ENCODE measurements at places on chromosomes 5 and 9.

GRCh38 chr5:100826133-100826532 lies 76.9 kb downstream of the ST8SIA4 start:
- no peak for DNase-seq

GRCh38 chr5:98638701-98639100 lies 134.8 kb upstream of the RGMB start:
- no peak for DNase-seq

- DNase-seq: no peak
Measured at GRCh38 chr9:136981588-136982231, 1.1 kb upstream of the LCNL1 start.

DNA sequence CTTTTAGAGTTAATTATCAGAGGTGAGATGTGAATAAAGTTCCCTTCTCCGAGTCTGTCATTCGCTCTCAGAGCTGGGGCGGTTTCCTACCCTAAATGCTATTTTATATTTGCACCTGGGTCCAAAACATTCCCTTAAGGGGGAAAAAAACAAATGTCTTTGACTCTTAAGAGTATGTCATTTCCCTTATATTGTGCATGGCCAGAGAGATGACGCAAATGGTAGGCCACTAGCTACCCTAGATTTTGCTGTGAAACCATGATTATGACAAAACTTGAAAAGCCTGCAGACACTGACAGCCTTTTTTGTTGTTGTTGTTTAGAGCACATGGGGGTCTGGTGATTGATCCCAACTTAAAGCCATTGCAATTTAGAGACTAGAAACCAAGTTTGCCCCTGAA lies 12.8 kb downstream of the DAB2 start:
- DNase-seq: no peak

DNA sequence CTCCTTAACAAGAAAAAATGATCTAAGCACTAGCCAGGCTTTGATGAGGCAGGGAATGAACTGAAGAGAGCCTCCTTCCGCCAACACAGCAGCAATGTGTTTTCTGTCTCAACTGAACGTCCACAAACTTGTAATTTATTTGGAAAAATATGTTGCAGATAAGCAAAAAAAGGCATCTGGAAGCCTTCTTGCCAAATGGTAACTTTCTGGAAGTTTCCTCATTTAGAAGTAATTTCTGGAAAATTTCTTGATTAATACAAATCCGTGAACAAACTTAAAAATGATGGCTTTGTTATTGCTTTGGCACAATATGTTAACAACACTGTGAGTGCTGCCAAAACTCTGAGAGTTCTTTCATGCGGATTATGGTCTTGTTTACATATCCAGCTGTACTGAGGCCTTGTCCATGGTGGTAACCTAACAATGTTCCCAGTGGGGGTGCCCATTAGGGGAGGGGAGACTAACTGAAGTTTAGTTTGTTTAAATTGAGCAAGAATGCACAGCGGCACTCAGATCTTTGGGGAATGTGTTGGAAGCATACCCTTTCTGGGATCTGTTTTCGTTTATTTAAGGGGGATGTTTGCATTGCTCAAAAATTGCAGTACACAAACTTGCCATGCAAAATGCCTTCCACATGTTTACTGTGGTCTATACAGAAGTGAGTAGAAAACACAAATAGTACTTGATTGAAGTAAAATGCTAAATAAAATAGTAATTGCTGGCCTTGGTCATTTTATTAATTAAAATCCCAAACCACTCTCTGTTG lies 334.7 kb downstream of the NR2F1-AS1 start:
- no peak for DNase-seq

DNA sequence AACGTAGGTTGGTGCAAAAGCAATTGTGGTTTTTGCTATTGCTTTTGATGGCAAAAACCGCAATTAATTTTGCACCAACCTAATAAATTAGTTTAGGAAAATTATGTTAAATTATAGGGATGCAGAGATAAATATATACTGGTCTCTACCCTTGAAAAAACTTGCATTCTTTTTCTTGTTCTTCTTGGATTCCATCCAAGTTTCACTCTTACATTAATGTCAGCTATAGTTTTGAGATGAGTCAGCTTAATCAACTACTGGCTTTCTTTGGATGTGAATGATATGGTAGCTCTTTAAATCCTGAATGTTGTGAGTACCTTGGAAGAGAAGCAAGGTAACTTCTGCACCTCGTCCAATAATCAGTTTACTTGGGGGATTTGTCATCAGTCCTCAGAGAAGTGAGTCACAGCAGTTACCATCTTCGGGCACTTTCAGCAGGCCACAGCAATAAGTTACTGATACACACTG lies 549.0 kb upstream of the ZNF608 start:
- DNase-seq: no peak

GRCh38 chr5:96196890-96197289 lies 235.2 kb upstream of the ELL2 start:
- no peak for DNase-seq

DNA sequence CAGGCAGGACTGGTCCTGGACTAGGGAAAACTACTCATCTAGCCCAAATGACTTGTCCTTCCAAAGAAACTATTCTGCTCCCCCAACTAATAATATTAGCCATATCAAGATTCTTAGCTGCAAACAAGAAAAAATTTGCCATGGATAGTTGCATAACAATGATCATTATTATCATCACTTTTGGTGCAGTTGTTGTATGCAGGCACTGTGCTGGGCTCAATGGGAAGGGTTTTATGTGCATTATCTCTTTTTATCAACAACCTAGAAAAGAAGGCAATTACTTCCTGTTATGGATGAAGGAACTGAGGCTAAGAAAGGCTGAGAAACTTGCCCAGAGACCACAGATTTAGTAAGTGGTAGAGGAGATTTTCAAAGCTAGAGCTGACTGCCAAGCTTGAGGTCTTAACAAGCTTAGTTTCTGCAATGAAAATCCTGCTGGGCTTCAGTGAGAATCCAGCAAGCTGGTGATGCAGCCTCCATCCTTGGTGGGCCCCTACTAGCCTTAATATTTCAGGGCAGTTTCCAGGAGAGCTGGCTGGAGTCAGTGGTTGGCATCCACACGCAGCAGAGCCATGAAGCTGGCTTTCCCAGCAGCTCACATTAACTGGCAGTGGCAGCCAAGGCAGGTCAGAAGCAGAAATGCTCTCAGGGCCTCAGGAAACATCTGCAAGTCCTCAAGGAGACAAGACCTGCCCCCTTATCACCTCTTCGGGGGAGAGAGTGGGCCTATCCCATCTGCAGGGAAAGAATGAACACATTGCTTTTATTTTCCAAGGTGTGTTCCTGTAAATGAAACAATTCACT lies 20.5 kb upstream of the MEGF9 start:
- no peak for DNase-seq

DNA sequence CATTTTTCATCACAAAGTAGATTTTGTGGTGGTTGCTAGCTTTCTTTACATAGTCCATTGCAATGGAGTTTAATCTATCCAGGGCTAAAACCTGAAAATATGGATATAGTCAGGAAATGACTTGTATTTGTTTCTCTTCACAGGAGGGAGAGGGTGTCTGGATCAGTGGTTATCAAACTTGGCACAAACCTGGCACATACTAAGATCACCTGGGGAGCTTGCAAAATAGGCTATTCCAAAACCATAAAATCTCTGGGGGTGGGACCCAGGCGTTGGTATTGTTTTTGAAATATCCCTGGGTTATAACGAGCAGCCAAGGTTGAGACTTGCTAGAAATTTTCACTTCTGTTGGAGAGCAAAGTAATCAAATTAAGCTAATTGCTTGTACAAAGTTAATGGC lies 179.9 kb downstream of the PCSK1 start:
- no peak for DNase-seq

DNA sequence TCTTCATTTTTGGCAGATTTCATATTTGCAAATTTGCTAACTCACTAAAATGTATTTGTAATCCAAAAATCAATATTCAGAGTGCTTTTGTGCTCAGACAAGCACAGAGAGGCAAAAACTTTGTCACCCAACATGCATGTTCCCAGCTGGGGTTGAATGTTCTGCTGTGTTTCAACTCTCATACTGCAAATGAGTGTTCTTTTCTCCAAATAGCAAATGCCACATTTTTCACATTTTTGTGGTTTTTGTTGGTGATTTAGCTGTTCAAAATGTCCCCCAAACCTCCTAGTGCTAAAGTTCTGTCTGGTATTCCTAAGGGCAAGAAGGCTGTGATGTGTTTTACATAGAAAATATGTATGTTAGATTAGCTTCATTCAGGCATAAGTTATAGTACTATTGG lies 87.3 kb upstream of the PCSK5 start:
- DNase-seq: no peak

GRCh38 chr5:103234239-103234975 lies 24.2 kb upstream of the MACIR start:
- DNase-seq: no peak

GRCh38 chr5:187617-188451 lies 3.5 kb upstream of the LRRC14B start:
- DNase-seq: no peak

DNA sequence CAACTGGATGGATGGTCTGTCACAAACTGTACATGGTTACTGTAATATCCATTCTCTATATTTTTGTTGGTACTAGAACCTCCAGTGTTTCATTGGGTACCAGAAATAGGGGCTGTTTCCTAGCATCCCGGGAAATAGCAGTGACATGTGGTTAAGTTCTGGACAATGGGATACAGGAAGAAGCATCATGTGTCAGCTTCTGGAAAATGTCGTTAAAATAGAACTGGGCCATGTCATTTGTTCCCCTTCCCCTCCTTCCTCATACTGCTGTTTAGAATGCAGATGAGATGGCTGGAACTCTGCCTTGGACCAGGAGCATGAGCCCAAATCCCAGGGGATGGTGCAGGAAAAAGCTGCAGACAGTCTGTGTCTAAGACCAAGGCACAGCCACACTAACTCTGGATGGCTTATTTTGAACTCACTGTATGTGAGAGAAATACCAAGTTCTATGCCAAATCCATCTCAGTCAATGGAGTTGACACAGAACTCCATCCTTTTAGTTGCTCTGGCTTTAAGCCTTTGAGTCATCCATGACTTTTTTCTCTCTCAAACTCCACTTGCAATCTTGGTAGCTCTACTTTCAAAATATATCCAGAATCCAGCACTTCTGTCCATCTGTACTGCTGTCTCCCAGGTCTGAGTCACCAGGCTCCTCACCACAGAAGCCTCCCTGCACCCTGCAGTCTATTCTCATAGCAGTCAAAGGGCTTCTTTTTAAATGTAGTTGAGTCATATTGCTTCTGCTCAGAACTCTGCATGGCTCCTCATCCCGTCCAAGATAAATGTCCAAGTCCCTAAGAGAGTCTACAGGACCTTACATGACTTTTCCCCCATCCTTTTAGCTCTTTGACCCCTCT lies 184.2 kb downstream of the NSG2 start:
- no peak for DNase-seq

DNA sequence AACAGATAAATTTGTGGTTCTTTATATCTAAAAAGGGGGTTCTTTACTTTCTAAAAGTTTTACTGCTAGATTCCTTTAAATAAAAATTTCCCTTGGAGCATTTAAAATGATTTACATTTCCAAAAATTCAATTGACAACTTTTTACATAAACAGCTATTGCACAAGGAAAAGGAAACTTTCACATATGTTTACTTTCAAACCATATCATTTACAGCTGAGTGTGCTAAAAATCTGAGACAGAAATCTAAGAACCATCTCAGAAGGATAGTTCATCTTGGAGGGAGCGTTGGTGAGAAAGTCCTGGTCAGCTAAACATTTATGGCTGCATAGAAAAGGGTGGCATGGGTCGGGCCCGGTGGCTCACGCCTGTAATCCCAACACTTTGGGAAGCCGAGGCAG lies 235.4 kb downstream of the DTWD2 start:
- no peak for DNase-seq

GRCh38 chr5:15929611-15930263 lies 249.9 kb downstream of the MARCHF11 start:
- DNase-seq: no peak

DNA sequence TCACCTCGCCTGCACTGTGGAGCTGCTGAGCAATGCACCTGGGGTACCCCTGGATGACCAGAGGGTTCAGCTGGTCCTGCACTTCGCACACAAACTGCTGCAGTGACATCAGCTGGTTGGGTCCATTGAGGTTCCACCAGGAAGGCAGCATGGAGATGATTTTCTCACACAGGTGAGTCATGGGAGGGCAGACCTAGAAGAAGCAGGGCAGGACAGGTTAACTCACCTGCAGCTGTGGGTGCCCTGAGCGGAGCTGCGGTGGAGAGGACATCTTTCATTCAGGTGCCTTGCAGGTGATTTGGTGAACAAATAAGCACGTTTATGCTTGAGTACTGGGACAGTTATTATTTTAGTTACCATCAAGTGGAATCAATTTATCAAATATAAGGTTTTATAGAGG lies 73.6 kb downstream of the CTSL start:
- DNase-seq: no peak

- no peak for DNase-seq
Measured at GRCh38 chr5:172910828-172911627, 48.2 kb upstream of the RPL26L1 start.

DNA sequence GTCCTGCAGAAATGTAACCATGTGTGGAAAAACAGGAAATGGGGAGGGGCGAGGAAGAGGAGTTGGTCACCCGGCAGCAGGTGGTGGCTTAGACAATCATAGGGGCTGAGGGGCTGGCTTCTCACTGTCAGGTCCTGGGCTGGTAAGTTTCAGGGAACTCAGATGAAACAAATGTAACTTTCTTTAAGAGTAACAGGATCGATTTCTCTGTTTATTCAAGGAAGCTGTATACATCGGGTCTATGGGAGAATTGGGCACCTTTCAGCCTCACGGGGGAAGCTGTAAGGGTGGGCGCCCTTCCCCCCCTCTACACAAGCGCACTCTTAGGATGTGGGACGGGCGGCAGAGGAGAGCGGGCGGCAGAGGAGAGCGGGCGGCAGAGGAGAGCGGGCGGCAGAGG lies 104.3 kb upstream of the SIMC1 start:
- no peak for DNase-seq

DNA sequence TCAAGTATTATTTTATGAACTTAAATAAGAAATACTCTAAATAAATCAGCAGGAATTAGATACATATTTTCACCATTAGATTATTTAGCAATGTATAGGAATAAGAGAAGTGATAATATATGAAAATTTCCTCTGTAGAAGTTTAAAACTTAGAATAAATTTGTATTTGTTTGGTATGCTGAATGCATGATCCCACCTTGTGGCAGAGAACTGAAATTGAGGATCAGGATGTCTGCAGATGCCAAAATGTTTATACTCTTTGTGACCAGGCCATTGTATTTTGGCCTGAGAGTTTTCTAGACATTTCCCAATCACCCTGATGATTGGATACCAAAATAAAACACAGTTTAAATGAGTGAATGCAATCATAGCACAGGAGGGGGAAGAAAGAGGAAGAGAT lies 6.3 kb downstream of the TYRP1 start:
- no peak for DNase-seq

DNA sequence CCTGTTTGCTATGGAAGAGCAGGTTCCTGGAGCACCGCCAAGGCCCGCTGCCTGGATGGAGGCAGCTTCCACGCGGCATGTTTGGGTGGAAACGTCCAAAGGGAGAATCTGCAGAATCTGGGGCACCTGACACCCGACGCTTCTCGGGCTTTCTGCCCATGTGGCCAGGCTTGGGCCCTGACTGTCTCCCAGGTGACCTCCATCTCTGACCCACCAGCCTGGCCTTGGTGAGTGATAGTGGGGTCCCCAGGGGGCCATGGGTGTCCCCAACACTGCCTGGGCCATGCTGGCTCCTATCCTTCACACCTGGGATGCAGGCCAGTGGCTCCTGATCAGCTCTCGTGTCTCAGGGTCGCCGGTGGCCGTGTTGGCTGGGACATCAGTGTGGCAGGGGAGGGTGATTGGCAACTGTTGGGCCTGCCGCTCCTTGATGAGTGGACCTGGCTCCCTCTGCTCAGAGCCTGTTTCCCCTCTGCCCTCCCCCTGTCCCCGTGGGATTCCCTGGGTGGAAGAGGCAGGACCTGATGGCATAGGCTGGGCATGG lies 34.0 kb downstream of the GLT6D1 start:
- DNase-seq: no peak
